ENCODE measurements at places on chromosomes 12 and 14. TPM values are rescaled to one million over a fixed set of nuclear protein-coding genes. Genes with fewer than 3 reads are reported as not detected.
A peak's percentile ranks its signal among the peaks of the same experiment; 100 is the strongest.

DNA sequence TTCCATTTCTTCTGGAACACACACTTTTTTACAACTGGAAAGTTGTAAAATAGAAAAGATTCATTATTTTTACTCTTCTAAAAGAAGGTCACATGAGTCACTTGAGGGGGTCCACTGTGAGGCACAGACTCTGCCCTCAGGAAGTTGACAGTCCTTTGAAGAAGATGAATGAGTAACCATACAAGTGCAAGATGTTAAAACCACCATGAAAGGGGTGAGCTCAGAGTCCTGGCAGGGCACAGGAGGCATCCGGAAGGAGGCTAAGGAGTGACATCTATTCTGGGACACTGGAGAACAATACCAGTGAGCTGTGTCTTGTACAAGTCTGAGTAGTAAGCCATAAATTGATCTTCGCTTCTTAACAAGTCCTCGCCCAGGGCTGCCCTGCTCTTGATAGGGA lies 126.0 kb upstream of the FRMD6 start:
- DNase-seq = peak; percentile 13

GRCh38 chr14:68546839-68547238 lies 246.0 kb downstream of the ZFP36L1 start:
- peak; percentile 74 for DNase-seq

DNA sequence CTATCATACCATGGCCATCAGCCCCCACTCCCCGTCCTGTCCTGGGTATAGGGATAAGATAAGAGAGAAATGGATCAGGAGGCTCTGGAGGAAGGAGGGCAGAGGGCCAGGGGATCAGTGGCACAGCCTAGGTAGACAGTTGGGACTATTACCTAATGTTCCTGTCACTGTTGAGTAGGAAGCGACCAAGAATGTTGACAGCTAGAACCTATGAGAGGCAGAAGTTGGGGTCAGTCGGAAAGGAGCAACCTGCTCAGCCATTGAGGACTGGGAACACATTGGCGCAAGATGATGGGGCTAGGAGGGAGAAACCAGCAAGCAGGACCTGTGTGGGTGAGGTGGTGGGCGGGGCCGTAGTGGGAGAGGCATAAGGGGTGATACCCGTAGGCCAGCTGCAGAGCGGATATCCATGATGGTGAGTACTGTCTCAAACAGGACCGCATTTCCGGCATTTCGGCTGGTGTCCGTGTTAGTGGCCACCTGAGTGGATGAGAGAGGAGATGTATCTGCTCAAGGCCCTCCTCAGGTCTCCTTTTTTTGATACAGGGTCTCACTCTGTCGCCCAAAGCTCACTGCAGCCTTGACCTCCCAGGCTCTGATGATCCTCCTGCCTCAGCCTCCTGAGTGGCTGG lies 3.3 kb downstream of the AP1G2 start:
- DNase-seq = no peak

GRCh38 chr14:98950353-98950895 lies 321.6 kb downstream of the BCL11B start:
- no peak for DNase-seq

- no peak for DNase-seq
Observed at GRCh38 chr12:93100610-93101009, 171.5 kb upstream of the EEA1 start.

GALNT16 gene
- total RNA-seq = 0.33 TPM

CLEC4A gene
- total RNA-seq = not detected

KSR2 gene
- total RNA-seq = 2.8 TPM

AKAP5 gene
- 0.58 TPM for total RNA-seq

ZNF641 gene
- total RNA-seq = 10.9 TPM

MIA2 gene
- 11.8 TPM for total RNA-seq
